ENCODE measurements at places on chromosomes 12 and 14.
A peak's percentile ranks its signal among the peaks of the same experiment; 100 is the strongest.

DNA sequence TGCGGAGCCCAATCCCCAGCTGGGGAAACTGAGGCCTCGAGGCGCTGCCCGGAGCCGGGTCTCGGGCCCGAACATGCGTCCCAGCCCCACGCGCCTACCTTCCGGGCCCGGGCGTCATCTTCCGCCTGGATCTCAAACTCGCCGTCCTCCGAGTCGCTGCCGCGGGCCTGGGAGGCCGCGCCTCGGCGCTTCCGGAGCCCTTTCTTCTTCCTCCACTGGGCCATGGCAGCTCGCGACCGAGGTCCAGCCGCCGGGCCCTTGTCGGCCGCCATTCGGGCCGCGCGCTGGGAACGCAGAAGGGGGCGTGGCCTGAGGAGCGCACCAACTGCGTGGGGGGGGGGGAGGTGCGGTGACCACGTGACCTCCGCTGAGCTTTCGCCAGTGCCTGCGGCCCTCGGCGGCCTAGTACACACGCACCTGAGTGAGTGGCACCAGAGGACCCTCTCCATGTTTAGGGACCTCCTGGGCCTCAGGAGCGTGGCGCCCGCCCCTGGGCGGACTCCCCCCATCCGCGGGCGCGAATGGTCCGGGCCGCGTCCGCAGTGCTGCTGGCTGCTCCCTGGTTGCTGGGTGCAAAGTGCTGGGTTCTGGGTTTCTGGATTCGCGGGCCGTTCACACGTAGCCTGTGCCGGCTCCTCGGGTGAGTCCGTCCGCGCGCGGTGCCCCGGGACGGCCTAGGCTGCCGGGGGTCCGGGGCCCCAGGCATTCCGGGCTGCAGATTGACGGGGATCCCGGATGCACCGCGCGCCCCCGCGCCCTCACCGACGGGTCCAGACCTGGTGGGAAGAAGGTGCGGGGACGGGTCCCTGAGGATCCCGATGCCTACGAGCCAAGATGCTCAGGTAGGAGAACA lies at the start of the genes DDX54 and RITA1:
Gene DDX54 (minus strand): TSS at position 299 of the 853 bp plus-strand sequence. CDS start 27 bp downstream, at position 272.
Gene RITA1 (plus strand): TSS at position 542 of the 853 bp plus-strand sequence. CDS start 1,026 bp downstream, outside the sequence.
- peak; percentile 78 for ATAC-seq

GRCh38 chr14:54194501-54194900 lies 202.3 kb upstream of the CDKN3 start:
- ATAC-seq: no peak

- no peak for ATAC-seq
Measured at GRCh38 chr12:51517316-51517715, 73.7 kb upstream of the SCN8A start.

DNA sequence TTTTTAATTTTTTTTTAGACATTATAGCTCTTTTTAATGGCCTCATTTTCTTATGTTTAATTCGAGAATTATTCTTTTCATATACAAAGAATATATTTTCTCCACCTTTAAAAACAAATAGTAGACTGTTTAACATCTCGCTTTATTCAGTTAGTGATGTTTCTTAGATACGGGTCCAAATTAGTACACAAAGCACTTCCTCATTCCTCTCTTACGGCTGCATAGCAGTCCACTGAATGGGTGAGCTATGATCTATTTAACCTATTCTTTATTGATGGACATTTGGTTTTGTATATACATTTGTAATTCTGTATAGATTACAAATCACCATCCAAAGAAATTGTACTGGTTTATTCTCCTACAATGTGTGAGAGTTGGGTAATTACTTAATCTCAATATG lies 8.3 kb upstream of the GPR162 start:
- ATAC-seq: no peak

DNA sequence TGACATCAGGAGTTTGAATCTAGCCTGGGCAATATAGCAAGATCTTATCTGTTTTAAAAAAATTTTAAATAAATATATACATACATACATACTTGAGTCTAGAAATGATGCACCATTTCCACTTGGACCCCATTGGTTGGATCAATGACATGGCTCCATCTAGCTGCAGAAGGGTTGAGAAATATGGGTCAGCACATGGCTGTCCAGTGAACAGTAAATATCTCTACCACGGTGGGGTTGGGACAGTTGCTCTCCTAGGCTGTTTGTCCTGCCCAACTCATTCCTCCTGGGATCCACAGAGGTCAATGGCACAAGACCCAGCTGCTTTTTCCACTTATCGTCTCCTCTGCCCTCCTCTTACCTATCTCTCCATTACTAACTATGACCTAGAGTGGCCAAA lies 23.6 kb downstream of the PLEKHH1 start:
- ATAC-seq: no peak

- no peak for ATAC-seq
Measured at GRCh38 chr12:26077915-26078702, 46.7 kb downstream of the BHLHE41 start.

GRCh38 chr14:31926652-31927347 lies 150.3 kb upstream of the ARHGAP5 start:
- peak; percentile 58 for ATAC-seq

GRCh38 chr12:84632556-84632955 lies 280.0 kb downstream of the SLC6A15 start:
- no peak for ATAC-seq

- no peak for ATAC-seq
Measured at GRCh38 chr12:112514926-112515642, 96.3 kb downstream of the PTPN11 start.

GRCh38 chr14:97976861-97977260 lies 1179.7 kb downstream of the VRK1 start:
- ATAC-seq: no peak

GRCh38 chr14:98705871-98706300 lies 566.1 kb downstream of the BCL11B start:
- no peak for ATAC-seq

GRCh38 chr12:63093711-63094110 lies 57.3 kb downstream of the AVPR1A start:
- ATAC-seq: no peak

- no peak for ATAC-seq
Measured at GRCh38 chr12:118375348-118375747, 1.0 kb upstream of the SUDS3 start.

DNA sequence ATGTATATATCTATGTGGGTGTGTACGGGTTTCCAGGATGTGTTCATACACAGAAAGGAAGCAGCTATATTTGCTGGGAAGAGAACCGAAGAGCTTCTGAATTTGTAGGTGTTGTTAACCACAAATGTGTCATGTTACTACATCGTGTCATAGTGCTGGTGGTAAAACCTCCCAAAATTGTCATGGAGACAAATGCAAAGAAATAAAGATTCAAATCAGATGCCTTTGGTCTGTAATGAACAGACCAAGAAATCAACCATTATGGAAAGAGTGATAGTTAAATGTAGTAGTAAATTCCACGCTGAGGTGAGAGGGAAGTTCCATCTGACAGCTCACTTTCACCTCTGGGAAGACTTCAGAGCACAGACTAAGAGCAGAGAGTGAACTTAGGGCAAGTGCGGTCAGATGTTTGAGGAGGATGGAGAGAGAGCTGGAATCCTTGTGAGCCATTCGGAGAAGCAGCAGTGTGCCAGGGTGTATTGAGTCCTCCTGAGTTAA lies 487.5 kb downstream of the TMEM121 start:
- ATAC-seq: no peak

DNA sequence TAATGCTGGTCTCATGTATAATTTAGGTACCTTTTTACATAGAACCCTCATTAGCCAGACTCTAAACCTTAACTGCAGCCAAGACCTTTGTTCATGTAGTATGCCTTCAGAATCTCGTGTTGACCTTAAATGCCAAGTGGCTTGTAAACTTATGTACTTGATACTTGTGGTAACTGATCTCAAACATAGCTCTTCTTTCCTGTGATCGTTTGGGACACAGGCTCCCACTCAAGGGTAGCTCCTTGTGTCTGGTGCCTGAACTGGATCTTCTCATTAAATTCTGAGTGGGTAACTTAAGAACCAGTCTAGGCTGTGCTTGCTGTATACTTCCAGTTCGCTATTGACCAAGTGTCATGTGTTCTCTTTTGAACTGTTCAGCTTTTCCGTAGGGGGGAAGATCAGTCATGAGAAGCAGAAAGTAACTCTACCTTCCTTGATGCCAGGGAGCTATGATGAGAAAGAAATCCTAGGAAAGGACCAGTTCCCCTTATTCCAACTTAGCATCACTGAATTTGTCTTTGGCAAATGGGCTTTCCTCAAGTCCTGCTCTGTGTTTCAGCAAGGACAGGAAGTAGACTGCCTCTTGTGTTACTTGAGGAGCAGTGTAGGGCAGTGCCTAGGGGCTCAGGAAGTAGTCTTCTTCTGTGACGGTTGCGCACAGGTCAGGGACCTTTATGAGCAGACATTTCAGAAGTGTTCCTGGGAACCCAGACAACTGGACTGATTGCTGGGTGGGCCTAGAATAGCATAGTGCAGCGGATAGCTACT lies 2.5 kb downstream of the LGALS3 start:
- no peak for ATAC-seq

DNA sequence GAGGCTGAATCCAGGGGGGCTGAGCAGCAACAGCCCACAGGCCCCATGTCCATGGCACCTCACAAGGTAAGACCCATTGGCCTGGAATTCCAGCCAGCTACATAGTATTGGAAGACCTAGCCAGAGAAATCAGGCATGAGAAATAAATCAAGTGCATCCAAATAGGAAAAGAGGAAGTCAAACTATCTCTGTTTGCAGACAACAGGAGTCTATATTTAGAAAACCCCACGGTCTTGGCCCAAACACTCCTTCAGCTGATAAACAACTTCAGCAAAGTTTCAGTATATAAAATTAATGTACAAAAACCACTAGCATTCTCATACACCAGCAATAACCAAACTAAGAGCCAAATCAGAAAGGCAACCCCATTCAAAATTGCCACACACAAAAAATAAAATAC lies 16.9 kb downstream of the PDE6H start:
- no peak for ATAC-seq

GRCh38 chr12:39127401-39127800 lies 222.0 kb upstream of the CPNE8 start:
- ATAC-seq: peak; percentile 92

- ATAC-seq: no peak
Measured at GRCh38 chr12:114294303-114294685, 111.7 kb downstream of the TBX5 start.

GRCh38 chr12:6863586-6864321 lies 3.6 kb upstream of the TPI1 start:
- no peak for ATAC-seq

DNA sequence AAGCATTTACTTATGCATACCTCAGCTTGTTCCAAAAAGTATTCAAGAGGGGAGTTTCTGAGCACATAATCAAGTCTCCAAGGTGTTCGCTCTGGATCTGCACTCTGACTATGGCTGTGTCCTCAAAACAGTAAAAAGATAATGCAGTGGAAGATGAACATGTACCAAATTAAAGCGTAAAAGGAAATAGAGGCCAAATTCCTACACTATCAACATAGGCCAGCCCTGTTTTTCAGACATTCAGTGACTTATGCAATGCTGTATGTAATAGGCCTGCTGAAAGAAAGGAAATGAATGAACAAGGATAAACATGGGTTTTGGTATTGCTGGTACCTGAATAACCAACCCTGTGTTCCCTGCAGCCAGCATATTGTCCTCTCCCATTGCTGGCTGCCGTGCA lies 115.7 kb downstream of the SAMD4A start:
- no peak for ATAC-seq

- peak; percentile 65 for ATAC-seq
Measured at GRCh38 chr12:39723831-39724230, 104.2 kb upstream of the ABCD2 start.

- ATAC-seq: no peak
Measured at GRCh38 chr12:78698747-78699146, 165.8 kb upstream of the SYT1 start.

GRCh38 chr12:124624823-124625222 lies 57.4 kb upstream of the NCOR2 start:
- no peak for ATAC-seq

DNA sequence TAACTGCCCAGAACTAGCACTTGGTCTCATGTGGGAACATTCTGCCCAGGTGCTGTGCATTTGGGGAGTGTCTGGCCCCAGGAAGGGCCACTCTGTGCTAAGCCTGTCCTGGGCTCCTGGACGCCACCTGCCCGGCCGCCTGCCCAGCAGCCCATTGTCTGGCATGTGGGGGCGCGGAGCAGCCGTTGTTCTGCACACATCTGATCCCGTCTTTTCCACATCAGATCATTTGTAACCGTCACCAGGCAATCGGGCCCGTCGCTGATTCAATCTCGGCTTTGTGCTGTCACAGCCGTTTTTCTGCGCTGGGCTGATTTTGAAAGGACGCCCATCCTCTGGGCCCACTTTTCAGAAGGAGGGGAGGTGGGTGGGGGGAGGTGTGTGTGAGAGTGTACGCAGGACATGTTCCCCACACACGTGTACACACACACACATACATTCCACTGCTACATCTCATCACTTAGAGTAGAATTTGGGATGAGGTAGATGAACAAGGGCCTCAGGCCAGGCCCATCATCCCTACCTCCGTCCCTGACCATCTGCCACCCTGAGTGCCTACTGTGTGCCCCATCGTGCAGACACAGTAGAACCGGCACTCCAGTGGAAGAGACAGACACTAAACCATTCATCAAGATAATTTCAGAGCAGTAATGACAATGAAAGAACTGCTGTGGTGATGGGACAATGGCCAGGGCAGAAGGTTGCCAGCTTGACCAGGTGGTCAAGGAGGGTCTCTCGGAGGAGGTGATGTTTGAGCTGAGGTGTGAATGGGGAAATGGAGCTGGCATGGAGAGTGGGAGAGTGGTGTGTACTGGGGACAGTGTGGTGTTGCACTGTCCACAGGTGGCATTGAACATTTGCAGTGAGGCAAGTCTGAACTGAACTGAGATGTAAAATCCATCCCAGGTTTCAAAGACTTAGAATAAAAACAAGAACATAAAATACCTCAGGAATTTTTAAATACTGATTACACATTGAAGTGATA lies 19.0 kb downstream of the FAM222A start:
- ATAC-seq: no peak

- no peak for ATAC-seq
Measured at GRCh38 chr12:31533470-31533869, 57.5 kb downstream of the DENND5B start.

- peak; percentile 31 for ATAC-seq
Measured at GRCh38 chr12:62692884-62693283, 226.3 kb downstream of the MON2 start.
